Renal cortex interstitium (tissue), 15 donors: ENCODE measurements at places on chromosomes 12 and 14. TPM values are rescaled to one million over a fixed set of nuclear protein-coding genes. Genes with fewer than 3 reads are reported as not detected.

LRRK2 gene
- 28.5 TPM for polyA plus RNA-seq

HCAR2 gene
- polyA plus RNA-seq, result 0.34 TPM

ARL6IP4 gene
- 161 TPM for polyA plus RNA-seq

GRCh38 chr12:126083926-126084325 lies 1018.7 kb downstream of the AACS start:
- no peak for DNase-seq

- no peak for DNase-seq
These were observed 10.1 kb downstream of the EIF5 start for GRCh38 chr14:103343905-103344797.

DNA sequence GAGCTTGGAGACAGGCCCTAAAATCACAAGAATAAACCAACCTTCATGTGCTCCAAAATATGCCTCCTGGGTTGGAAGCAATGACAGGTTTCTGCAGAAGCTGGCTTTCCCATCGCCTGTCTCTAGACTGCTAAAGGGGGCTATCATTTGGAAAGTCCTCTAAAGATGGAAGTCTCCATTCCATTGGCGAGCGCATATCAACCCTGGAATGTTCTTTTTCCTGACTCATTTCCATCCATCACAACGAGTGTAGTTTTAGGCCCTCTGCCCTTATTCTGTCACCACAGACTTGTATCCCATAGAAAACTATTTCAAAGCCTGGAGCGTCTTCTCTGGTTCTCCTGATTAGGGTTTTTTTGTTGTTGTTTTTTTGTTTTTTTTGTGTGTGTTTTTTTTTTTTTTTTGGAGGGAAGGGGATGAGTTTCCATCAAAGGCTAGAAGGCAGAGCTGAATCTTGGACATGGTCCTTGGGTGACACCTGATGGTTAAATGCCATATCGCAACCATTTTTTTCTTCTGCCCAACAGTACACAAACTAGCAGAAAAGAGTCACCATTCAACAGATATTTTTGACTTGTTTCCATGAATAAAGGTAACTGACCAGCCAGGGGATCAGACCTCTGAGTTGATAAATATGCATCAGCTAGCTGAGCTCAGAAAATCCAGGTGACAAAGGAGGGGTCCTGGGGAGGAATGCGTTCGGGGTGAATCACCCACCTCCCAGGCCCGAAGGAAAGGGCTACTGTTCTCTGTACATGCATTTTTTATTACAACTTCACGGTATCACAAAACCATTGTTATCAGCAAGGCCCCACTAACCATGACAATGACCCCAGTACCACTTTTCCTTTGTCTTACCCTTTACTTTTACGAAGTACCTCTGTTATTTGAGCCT lies 40.5 kb downstream of the KCNA5 start:
- peak; percentile 44 for DNase-seq

- no peak for DNase-seq
These were observed 27.2 kb upstream of the AP4S1 start for GRCh38 chr14:30998100-30998706.

DNA sequence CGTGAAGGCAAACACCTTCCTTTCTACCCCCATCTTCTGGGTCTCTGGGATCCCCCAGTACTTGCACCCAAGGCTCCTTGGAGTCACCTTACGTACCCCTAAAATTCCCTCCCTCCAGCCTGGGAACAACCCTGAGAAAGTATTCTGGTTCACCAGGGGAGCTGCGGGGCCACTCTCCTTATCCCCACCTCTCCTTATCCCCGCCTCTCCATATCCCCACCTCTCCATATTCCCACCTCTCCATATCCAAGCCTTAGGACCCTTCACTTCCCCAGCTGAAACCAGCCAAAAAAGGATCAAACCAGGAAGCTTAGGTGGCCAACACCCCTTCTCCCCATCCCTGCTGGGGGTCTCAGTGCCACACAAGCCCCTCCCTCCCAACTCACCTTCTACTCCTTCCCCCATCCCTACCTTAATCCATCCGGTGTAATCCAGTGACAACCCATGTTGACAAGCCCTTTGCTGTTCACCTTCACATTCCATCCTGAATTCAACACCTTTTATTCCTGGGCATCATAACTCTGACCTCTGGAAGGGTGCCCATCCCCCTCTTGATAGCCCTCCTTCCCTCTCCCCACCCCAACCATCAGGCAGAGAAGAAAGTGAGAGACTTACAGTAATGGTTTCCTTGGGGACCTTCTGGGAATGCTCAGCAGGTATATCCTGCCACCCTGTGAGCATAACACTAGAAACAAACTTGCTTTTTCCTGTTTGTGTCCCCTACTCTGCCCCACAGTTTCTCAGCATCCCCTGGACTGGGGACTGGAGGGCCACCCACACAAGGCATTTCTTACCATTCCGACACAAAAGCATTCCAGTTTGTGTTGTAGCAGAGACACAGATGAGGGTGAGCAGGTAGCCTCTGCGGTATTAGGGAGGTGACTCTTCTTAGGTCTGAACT lies 1.6 kb upstream of the MSI1 start:
- DNase-seq, result no peak

- DNase-seq, result no peak
These were observed 317.6 kb downstream of the DPF3 start for GRCh38 chr14:72576258-72576657.
